T follicular helper cell (primary cell): ENCODE measurements at places on chromosomes 13 and 19.

DNA sequence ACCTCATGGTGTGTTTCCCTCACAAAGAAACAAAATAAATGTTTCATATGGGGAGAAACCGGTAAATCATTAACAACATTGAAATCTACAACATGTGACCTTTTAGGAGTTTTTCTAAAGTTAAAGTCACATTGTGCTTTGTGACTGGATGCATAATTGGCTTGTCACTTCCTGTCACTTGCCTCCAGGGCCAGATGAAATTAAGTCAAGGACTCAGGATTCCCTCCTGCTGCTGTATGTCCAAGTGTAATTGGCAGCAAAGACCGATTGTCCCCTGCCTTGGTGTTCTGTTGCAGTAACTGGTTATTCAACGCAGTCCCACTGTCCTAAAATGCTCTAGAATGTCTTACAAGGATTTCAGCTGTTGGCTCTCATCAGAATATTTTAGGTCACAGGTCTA is 448.2 kb downstream of the LIG4 start:
- DNase-seq = no peak

DNA sequence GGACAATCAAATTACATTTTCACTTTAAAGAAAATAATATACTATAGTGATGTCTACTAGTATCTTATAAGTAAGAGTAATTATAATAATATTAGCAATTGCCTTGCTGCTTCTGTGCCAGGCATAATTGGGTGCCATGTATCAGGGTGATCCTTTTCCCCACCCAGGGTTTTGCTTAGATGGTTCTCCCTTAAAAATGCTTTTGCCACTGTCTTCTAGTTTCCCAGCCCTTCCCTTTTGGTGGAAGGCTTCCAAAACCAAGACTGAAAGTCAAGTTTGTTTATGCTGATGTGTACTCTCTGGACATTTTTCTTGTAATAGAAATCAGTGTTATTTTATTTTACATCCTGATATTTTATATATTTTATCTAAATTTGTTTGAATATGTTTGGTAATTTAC is 77.8 kb downstream of the ITGBL1 start:
- no peak for DNase-seq

- no peak for DNase-seq
Measured at GRCh38 chr13:64716936-64717335, 2513.2 kb downstream of the PCDH9 start.

DNA sequence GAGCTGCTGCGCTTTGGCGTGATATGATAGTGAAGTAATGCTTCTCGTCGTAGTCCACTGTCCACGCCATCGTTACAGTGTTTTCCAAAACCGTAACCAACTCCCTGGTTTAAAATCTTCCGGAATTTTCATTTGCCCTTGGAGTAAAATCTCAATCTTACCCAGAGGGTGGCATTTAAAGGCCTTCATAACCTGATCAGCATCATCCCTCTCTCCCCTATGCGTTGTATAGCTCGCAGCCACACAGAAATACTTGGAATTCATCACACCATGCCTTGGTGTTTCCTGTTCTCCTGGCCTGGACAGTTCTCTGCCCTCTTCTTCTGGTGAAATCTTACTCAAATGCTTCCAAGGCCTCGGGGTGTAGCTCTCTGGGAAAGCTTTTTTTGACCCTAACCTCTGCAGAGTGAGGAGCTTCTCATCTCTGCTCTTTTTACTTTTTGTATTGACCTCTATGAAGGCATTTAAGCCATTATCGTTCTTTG is 839 bp downstream of the MPHOSPH8 start:
- DNase-seq = no peak

GRCh38 chr13:95492044-95492801 is 60.3 kb upstream of the CLDN10 start:
- DNase-seq = no peak
